ENCODE measurements at places on chromosomes 3 and 15.

GRCh38 chr15:90483012-90483307 is 46.8 kb upstream of the CRTC3 start:
- DNase-seq = no peak

DNA sequence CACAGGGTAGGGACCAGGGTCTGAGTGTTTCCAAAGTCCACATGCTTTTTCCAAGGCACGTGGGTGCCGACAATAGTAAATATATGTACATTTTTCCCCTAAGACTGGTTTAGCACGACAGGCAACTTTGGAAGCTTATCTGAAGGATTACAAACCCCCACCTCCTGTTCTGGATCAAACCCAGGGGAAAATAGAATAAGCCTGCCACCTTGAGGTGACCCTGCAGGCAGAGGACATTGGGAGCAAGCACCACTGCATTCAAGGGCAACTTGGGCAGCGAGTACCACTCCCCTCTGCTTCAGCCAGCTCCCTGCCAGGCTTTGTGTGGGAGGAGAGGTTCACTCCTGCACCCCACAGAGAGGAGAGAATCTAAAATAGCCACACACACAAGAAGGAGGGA is 44.8 kb downstream of the KBTBD12 start:
- DNase-seq = no peak

GRCh38 chr3:48215876-48216275 is 7.4 kb upstream of the CAMP start:
- DNase-seq = no peak

GRCh38 chr3:10273702-10274305 is 18.9 kb downstream of the GHRL start:
- no peak for DNase-seq

- no peak for DNase-seq
These were observed 77.5 kb downstream of the RPLP1 start for GRCh38 chr15:69529961-69530633.

- DNase-seq = no peak
These were observed 202.2 kb downstream of the TIGIT start for GRCh38 chr3:114496021-114496434.

DNA sequence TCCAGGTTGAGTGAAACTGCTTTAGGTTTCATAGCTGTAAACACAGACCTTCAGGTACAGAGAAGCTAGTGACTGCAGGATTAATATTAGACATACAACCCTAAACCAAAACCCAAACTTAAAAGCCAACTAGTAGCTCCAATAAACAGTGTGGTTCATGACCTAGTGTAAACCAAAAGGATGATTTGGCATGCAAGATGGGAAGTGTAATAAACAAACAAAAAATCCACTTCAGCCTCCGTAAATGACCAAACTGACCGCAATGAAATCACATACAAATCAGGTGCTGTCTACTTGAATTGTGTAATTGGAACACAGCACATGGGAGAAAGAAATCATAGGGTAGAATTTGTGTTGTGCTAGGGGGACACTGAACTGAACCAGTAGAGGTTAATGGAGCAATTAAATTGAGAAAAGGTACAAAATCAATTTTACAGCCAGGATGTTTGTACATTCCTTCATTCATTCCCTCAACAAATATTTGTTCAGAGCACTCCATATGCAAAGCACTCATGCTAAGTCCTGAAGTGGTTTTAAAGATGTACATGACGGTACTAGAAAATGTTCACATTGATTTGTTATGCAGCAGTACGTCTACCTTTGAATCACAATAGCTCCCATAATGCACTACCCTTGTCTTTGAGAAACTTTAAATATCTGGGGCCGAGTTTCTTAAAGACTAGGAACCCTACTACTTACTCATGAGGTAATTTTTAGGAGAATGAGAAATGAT is 21.4 kb upstream of the CHST2 start:
- DNase-seq = no peak

DNA sequence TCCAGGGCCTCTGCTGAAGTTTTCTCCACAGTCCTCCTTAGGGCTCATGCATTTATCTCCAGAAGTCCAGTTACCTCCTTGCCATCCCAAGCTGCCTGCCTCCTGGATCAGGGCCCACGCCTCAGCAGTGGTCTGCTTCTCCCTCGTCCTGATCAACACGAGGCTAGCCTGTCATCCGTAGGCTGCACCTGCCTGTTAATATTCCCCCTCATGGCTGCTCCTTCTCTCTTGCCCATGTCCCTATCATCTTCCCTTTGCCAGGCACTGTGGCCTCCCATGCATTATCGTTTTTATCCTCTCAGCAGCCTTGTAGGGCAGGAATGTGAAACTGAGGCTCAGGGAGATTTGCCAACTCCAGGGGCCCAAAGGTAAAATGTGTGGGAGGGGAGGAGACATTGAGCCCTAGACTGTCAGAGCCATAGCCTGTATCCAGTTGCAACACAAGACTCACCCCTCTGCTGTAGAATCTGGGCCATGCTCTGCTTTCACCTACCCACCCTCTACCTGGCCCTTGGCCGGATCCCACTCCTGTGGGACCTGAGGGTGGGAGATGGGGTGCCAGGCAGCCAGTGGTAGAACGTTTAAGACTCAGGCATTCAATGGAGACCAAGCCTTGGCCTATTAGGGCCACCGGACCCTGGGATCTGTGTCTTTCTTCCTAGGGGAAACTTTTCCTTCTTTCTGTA is 4.6 kb downstream of the GRM2 start:
- DNase-seq = no peak

- no peak for DNase-seq
These were observed 53.2 kb downstream of the ROBO2 start for GRCh38 chr3:77093101-77093500.

DNA sequence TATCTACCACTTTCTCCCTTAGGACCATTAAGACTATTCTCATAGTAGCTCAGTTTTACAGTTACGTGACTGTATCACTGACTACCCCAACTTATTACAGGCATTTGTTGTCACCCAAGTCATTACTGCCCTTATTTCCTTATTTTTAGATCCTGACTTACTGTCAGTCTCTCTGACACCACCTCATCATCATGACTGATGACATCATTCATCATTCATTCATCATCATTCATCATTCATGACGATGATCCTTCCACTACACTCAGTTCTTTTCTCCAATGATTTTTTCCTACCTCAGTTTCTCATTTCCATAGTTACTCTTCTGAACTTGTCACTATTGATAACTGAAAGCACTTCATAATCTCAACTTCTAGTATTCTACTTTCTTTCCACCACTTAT is 83.8 kb downstream of the ADAM10 start:
- DNase-seq = no peak

- no peak for DNase-seq
These were observed 143.4 kb downstream of the FEZF2 start for GRCh38 chr3:62229908-62230307.

- peak; percentile 14 for DNase-seq
These were observed 1.5 kb downstream of the IGF2BP2 start for GRCh38 chr3:185823078-185824044.

DNA sequence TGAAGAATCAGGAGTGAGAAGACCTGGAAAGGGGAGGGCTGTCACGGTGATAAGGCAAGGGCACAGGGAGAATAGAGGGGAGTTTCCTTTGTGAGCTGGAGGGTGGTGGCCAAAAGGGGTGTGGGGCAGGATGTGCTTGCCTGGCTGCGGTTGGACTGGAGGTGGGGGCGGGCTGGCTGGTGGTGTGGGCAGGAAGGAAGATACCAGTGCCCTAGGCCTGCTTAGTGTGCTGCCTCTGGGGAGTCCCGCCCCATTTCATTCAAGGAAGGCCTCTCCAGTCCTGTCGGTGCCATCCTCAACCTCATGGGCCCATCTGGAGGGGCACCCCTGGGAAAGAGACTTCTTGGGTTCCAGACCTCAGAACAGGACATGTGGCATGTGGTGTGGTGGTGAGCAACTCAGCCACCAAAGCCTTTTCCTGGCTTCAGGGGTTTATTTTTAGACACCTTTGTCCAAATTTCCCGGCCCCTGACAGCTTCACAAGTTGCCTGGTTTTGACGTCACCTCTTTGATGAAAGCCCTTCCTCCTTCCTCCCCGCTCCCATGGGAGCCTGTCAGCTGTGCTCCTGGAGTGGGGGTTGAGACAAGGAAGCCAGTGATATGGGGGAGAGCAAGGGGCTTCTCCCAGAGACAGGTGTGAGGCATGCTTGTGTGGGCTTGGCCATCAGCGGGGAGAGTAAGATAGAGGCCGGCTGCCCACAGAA is 15.6 kb downstream of the TEX264 start:
- peak; percentile 71 for DNase-seq

DNA sequence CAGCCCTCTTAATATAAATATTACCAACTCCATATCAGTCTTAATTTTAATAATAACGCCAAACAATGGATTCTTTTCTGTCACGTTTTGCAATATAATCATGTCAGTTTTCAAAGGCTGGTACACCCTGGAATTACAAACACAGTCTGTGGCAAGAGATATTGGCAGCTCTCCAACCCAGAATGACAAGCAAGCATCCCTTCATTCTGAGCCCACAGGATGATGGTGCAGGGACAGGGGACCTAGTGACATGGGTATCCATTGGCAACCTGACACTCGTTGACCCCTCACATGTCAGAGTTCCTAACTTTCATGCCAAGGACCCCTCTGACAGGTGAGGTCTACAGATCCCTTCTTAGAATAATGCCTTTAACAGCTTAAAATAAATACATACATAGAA is 154.5 kb upstream of the TSC22D2 start:
- DNase-seq = no peak

DNA sequence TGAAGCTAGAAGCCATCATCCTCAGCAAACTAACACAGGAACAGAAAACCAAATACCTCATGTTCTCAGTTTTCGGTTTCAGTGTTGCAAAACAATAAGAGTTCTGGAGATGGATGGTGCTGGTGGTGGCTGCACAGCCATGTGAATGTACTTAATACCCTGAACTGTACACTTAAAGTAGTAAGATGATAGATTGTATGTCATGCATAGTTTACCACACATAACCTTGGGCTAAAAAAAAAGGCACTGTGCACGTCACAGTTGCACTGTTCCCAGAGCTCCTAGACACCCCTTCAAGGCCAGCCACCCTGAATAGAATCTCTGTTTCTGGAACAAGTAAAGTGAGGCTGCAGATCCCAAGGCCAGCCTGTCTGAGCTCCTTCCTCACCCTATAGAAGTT is 243.3 kb upstream of the IGF1R start:
- no peak for DNase-seq

DNA sequence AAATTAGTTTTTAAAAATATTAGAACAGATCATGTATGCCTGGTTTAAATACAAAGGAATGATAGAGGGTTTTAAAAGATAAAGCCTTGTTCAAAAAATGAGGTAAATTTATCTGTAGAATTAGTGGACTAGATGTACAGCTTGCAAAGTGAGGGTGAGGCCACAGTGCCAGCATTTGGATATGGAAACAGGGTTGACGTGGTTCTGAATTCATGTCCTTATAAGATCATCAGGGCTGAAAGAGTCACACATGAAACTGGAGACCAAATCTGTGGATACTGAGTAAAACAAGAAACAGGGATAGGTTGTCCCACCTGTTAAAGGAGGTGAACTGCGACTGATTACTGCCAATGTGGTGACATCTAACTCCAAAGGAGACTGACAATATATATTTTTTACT is 46.3 kb downstream of the NCK1 start:
- DNase-seq = no peak

- DNase-seq = no peak
These were observed 279.2 kb upstream of the P2RY1 start for GRCh38 chr3:152555666-152556291.

DNA sequence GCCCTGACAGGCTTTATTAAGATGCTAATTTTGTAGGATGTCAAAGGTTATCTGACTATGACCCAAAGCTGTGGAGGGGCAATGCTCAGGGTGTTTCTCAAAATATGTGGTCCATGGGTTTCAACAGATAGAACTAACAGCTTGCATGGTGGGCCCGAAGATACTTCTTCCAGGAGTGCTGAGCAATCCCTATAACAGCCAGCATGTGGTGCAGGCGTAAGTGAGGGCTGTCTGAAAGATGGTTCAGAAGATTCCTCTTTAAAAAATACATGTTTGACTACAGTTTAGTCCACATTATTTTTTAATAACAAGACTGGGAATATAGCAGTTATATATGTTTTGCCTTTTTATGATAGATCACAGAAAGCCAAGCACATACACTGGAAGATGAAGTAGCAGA is 7.6 kb downstream of the SCG3 start:
- DNase-seq = no peak

DNA sequence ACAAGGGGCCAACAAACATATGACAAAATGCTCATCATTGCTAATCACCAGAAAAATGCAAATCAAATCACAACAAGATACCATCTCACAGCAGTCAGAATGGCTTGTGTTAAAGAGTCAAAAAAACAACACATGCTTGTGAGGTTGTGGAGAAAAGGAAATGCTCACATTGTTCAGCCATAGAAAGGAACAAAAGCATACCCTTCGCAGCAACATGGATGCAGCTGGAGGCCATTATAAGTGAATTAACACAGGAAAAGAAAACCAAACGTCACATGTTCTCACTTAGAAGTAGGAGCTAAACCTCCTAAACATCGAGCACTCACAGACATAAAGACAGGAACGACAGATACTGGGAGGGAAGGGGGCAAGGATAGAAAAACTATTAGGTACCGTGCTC is 678.4 kb upstream of the GRM7 start:
- DNase-seq = no peak

DNA sequence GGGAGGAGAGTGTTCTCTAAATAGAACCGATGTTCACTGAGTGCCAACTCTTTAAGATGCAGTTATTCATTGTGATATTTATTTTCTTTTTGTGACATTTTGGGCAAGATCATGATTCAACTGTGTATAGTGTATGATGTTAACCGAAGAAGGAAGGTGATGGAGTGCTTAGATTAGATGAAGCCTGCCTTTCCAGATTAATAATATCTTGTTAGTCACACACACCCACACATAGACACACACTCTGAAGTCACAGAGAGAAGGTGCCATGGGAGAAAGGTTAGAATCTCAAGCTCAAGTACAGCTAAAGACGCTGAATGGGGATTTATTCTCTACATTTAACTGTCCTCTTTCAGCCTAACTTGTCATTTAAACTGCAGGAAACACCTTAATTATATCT is 77.0 kb downstream of the SLC9A9 start:
- DNase-seq = no peak

DNA sequence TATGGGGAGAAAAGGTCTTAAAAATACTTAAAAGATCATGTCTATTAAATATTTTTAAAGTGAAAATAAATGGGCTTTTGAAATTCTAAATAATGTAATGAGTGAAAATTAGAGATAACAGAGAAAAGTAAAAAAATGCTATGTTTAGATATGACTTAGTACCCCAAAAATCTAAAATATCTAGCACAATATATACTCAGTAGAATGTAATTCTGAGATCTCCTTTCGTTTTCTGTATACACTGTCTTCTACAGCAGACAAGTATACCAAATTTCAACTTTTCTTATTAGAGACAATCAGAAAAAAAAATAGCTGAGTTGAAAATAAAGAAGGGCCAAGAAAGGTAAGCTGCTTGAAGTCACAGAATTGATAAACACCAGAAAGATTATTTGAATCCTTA is 140.8 kb downstream of the ADAM10 start:
- DNase-seq = no peak
